ENCODE measurements at places on chromosomes 1 and 21.

GRCh38 chr1:174916846-174917245 lies 82.9 kb upstream of the CACYBP start:
- no peak for DNase-seq

GRCh38 chr1:94081566-94082344 lies 39.2 kb downstream of the ABCA4 start:
- DNase-seq, result no peak

DNA sequence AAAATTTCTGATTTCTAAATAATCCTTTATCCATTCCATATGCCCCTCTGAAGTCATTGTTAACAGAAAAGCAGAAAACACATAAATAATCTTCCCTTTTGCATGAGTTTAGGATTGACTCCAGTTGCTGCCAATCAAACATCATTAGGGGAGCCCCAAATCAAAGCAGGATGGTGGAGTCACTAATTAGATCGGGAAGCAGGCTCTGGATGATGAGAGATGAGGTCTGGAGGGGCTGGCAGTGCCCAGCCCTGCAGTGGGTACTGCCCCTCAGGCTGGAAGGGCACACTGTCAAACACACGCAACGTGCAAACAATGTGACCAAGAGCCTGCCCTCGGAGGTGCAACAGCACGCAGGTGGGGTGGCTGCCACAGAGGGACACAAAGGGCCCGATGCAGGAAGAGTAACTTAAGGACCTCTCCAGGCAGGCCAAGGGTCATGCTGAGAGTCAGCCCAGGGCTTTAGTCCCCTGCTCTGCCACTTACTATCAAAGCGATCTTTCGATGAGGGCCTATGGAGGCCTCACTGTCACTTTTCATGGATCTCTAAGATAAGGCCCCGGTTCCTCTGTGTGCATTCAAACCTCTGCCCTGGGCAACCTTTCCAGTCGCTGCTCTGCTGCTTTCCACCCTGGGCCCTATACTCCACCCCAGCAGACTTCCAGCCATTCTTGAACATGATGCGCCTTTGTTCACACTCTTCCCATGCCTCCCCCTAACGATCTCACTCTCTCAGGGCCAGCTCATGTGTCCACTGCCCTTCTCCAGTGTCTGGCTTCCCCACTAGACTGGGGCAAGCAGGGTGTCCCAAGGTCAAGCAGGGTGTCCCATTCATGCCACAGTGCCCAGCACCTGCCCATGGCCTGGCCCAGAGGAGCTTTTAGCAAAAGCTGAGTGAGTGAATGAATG lies 98.9 kb downstream of the DMRTB1 start:
- no peak for DNase-seq

DNA sequence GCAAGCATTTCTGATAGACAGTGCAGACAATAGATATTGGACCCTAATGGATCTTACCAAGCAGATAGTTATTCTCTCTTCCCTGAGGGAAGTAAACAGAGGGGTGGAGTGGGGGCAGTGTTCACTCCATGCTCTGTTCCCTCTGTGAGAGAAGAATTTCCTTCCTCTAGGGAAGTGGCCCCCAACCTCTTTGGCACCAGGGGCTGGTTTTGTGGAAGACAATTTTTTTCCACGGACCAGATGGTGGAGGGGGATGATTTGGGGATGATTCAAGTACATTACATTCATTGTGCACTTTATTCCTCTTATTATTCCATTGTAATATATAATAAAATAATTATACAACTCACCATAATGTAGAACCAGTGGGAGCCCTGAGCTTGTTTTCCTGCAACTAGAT lies 459.9 kb downstream of the ADGRL2 start:
- DNase-seq, result no peak

DNA sequence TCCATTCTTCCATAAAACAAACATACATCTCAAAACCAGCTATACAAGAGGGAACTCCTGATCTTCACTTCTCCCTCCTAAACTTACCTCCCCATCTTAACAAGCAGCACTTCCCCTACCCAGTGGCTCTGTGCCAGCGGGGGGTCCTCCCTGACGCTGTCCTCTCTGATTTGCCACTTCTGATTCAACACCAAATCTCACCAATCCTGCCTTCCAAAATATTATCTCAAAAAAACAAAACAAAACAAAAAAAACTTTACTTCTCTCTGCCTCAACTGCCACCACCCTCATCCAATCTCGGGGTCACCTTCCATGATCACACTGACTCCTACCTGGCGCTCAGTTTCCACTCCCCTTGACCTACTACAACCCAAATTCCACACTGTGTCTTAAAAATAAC lies 72.8 kb downstream of the SLC45A1 start:
- DNase-seq, result no peak

GRCh38 chr1:186892936-186893335 lies 64.2 kb downstream of the PLA2G4A start:
- no peak for DNase-seq

DNA sequence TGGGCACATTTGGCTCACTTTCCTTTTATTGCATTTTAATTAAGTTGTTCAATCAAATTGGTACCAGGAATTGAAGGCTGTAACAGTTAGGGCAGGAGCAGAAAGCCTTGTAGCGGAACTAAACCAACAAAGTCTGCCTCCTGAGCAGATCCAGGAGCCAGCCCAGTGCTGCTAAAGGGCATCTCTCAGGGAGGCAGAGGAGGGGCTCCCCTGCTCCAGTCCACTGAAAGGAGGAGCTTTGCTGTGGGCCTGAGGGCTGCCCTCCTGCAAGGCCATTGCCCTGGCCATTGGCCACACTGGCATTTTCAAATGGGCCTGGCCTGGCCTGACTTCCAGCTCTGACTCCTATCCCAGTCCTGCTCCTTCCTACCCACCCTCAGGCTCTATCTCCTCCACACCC lies 3.7 kb upstream of the TRABD2B start:
- no peak for DNase-seq

GRCh38 chr1:118100686-118101514 lies 84.1 kb downstream of the SPAG17 start:
- DNase-seq, result no peak

GRCh38 chr1:38238294-38238693 lies 191.7 kb upstream of the POU3F1 start:
- no peak for DNase-seq

DNA sequence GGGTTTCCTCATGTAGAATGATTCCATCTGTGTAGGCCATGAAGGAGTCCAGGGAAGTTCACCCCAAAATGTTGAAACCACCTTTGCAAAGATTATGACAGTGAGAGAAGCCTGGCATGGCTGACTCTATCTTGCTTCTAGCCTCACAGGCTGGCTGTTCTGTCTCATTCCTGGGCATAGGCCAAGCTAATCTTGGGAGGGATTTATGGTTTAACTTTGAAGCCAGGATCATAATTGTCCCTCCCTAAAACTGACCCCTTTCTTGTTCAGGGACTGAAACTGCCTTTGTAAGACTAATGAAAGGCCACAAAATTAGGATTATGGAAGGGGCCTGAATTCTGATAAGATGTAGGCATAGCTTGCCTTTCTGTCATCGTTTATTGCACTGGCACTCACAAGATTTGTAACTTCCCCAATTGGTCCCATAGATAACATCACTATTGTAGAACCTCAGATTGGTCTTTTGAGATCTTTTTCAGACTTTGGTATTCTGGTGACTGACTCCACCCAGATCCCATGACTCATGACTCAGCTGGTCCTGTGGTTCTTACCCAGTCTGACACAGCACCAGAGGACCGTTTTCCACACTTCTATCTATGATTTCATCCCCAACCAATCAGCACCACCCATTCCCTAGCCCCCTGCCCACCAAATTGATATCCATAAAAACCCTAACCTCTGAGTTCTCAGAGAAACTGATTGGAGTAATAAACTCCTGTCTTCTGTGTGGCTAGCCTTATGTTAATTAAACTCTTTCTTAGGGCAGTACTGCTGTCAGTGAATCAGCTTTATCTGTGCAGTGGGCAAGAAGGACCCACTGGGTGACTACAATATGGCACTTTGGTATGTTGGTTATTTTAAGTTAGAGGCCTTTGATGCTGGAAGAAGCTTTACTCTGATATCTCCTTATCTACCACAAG lies 13.6 kb upstream of the LAMTOR5 start:
- no peak for DNase-seq

- DNase-seq, result no peak
Measured at GRCh38 chr1:202034683-202035462, 24.5 kb downstream of the ELF3 start.

DNA sequence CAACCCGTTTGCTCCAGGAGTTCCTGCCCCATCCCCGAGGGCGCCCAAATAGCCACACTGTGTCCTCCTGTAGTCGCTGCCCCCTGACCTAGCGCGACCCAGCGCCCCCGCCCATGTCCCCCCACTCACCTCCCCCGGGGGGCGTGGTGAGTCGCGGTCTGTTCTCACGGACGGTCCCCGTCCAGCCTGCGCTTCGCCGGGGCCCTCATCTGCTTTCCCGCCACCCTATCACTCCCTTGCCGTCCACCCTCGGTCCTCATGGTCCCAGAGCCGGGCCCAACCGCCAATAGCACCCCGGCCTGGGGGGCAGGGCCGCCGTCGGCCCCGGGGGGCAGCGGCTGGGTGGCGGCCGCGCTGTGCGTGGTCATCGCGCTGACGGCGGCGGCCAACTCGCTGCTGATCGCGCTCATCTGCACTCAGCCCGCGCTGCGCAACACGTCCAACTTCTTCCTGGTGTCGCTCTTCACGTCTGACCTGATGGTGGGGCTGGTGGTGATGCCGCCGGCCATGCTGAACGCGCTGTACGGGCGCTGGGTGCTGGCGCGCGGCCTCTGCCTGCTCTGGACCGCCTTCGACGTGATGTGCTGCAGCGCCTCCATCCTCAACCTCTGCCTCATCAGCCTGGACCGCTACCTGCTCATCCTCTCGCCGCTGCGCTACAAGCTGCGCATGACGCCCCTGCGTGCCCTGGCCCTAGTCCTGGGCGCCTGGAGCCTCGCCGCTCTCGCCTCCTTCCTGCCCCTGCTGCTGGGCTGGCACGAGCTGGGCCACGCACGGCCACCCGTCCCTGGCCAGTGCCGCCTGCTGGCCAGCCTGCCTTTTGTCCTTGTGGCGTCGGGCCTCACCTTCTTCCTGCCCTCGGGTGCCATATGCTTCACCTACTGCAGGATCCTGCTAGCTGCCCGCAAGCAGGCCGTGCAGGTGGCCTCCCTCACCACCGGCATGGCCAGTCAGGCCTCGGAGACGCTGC lies 1.1 kb downstream of the HTR6 start:
- no peak for DNase-seq

DNA sequence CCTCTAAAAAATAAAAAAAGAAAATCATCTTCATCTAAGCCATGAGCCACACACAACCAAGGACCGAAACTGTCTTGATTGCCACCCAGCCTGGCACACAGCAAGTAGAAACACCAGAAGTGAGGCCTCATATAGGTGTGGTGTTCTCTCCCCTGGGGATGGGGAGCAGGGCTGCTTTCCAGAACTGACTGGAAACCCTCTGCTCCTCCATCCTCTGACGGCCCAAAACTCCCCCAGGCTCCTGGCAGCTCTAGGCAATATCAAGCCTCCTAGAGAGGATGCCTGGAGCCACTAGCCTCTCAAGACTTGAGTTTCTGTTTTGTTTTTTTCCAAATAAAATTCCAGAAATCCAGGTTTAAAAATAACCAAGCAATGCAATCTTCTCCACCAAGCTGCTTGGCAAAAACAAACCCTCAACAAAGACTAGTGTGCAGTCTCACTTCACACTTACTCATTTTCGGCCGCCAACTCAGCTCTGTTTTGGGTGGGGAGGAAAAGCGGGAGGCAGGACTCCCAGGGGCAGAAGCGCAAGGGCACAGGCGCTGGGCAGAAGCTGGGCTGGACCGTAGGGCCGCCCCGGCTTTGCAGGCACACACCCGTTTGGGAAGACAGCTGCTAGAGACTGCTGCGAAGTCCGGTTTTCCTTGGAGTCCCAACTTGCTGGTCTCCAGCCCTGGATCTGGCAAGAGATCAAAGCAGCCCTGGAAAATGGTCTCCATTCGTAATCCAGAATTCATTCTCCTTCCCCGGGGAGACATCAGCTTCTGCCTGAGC lies 78.2 kb upstream of the CAPZB start:
- DNase-seq, result no peak

DNA sequence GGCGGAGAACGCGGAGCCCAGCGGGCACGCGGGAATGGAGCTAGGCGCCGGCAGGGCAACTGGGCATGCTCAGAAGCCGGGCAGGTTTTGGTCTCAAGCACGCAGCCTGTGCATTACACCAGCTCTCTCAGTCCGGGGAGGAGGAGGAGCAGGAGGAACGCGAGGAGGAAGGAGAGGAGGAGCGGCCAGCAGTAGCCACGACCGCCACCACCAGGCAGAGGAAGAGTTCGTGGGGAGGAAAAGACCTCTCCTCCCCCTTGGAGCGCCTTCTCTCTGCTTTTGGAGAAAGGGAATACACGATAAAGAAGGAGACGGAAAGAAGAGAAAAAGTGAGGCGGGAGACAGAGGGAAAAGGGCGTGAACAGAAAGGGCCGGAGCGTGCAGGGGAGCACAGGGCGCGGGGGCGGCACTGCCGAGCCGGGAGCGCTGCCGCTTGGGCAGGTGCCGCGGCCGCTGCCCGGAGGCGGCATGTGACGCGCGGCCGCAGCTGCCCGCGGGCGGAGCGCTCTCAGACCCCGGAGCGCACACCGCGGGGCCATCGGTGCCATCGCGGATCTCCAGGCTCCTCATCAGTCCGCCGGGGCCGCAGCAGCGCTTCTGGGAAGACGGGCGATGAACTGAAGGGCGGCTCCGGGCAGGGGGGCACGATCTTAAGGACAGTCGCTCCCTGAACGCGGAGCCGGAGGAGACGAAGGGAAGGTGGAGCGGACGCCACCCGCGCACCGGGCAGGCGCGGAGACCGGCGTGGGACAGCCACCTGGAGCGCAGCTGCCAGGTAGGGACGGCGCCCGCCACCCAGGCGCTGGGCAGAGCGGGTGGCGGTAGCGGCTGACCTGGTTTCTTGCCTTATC lies at the start of gene CHRM3:
CHRM3 (plus strand) TSS at position 116 of the 851 bp plus-strand sequence. CDS start 520,884 bp downstream, outside the sequence.
- peak; percentile 22 for DNase-seq

GRCh38 chr1:15207031-15207828 lies 39.8 kb upstream of the FHAD1 start:
- DNase-seq, result no peak

GRCh38 chr1:243712941-243713340 lies 137.1 kb downstream of the AKT3 start:
- no peak for DNase-seq

GRCh38 chr1:62991152-62991551 lies 207.2 kb downstream of the ATG4C start:
- no peak for DNase-seq

DNA sequence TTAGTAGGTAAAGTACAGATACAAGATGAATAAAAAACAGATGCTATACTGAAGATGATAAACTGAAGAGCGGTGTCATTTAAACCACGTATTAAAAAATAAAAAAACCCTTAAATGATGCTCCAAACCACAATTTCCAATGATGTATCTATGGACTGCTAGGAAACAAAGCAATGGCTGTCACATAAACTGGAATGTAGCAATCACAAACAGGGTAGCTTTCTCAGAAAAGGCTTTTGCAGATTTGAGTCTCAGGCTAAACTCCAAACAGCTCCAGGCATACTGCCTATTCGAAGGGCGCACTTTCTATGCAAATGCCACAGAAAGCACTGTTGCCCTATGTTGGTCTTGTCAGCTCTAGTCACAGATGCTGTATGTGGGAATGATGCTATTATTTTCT lies 12.4 kb upstream of the H3-3A start:
- DNase-seq, result no peak

- DNase-seq, result no peak
Measured at GRCh38 chr1:106836708-106837107, 219.8 kb upstream of the PRMT6 start.

- no peak for DNase-seq
Measured at GRCh38 chr1:97632776-97633175, 288.1 kb downstream of the DPYD start.
